Activated CD4-positive, alpha-beta T cell treated with anti-CD3 and anti-CD28 coated beads, Interleukin-2, Interleukin-4, amounts not matched to agents 100 ng/mL and 50 ng/mL, durations not matched to agents 16 hours and 8 hours (primary cell): ENCODE measurements at places on chromosomes 1 and 21.

GRCh38 chr1:38736399-38736798, 123.2 kb downstream of the RRAGC start:
- DNase-seq, result no peak

DNA sequence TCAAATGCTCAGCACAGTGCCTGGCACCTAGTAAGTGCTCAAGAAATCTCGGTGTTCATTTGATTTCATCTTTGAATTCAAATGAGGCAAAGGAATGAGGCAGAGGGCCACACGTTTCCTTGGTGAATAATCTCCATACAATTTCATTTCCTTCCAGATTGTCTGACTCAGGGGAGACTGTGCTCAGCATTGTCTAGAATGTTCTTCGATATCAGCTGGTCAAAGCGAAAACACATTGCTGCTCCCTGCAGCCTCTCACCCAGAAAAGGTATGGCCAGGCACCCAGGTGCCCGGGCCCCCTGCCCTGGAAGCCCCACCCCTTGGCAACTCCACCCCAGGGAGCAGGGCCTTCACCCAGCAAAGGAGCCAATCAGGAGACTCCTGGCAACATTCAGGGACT, 55.8 kb downstream of the FBXO2 start:
- DNase-seq, result no peak

GRCh38 chr1:21497466-21498061, 11.7 kb upstream of the ALPL start:
- DNase-seq, result no peak

- DNase-seq, result peak; percentile 79
Measured at GRCh38 chr21:34707876-34708325, 39.1 kb downstream of the CLIC6 start.

GRCh38 chr1:223394706-223395105, 1.5 kb downstream of the CCDC185 start:
- no peak for DNase-seq

GRCh38 chr1:47717341-47717740, 279.5 kb downstream of the FOXD2 start:
- DNase-seq, result no peak

DNA sequence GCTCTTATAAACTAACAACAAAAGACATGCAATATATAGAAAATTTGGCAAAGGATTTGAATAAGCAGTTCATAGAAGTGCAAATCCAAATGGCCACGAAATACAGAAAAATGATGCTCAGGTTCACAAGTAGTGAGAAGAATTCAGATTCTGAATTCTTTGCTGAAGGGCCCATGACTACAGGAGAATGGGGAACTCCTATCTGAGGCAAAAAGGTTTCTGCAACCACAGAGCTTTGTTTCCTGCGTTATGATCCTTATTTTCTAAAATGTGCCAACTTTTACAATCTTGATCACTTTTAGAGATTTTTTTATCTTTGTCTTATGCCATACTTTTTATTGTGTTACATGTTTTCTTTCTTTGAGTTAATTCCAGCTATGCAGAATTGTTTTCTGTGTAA, 91.3 kb downstream of the ITSN1 start:
- DNase-seq, result no peak

GRCh38 chr1:117653195-117653594, 47.3 kb downstream of the TENT5C start:
- DNase-seq, result no peak

GRCh38 chr1:233097959-233098580, 147.7 kb downstream of the NTPCR start:
- no peak for DNase-seq

DNA sequence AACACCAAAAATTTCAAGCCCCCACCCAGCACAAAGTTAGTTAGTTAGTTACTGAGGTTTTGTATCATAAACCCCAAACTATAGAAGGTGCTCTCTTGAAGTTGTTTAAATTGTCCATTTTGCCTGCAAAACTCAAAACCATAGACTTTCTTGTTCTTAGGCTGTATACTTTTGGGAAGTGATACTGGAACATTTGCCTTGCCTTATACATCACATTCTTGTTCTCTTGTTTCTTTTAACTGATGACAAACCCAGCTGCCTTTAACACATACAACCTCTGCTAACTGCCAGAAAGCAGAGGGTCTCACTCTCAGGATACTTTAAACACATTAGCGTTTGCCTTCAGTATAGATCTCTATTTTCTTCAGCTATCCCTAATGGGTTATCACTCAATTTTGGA, 570.5 kb downstream of the MRPL39 start:
- DNase-seq, result no peak

DNA sequence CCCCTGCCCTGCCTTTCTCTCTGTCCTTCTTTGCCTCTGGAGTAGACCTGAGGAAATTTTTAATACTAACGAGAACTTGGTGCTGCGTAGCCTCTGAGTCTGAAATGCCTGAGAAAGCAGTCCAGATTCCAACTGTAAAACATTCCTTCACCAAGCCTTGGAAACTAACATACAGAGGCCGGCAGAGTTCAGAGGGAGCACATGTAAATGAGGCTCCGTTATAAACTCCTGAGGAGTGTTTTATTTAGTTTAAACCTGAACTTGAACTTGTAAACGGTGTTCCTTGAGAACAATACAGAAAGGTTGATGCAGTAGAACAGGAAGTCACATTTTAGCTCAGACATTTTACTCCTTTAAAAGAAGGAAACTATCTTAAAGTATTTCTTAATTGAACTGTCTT, 280.7 kb downstream of the TM2D1 start:
- no peak for DNase-seq

GRCh38 chr1:14626869-14627607, 28.6 kb downstream of the KAZN start:
- no peak for DNase-seq

DNA sequence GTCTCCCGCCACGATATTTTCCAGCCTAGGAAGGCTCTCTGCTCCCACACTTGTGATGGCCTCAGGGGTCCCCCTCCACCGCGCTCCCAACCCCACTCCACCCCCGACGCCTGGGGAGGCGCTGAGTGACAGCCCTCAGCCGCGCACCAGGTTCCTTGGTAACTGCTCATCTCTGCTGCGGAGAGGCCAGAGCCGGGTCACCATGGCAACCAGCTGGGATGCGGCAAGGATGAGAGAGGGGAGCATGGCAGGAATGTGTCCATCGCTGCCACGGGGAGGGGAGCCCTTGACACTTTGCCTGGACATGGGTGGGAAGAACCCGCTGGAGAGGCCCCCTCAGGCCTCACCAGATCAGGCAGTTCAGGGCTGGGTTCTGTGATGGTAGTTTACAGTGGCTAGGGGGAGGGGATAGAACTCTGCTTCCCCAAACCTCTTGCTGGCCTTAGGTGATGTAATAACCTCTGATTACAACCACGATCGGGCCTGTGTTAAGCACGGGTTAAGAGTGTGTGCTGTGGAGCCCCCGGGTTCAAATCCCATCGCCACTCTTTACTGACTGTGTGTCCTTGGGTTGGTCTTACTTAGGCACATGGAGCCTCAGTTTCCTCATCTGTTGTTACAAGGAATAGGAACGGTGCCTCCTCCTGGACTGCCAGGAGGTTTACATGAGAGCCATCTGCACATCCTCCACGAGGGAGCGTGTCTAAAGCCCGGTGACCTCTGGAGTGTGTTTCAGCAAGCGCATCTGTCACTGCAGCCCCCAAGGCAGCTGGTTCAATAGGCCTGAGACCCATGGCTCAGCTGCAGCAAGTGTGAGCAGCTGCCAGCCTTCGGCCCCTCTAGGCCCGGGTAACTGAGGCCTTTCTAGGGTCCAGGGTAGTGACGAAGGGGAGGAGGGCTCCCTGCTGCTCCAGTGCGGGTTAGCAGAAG, 6.3 kb downstream of the KIF17 start:
- no peak for DNase-seq

- no peak for DNase-seq
Measured at GRCh38 chr1:93164816-93165215, 15.4 kb downstream of the TMED5 start.

DNA sequence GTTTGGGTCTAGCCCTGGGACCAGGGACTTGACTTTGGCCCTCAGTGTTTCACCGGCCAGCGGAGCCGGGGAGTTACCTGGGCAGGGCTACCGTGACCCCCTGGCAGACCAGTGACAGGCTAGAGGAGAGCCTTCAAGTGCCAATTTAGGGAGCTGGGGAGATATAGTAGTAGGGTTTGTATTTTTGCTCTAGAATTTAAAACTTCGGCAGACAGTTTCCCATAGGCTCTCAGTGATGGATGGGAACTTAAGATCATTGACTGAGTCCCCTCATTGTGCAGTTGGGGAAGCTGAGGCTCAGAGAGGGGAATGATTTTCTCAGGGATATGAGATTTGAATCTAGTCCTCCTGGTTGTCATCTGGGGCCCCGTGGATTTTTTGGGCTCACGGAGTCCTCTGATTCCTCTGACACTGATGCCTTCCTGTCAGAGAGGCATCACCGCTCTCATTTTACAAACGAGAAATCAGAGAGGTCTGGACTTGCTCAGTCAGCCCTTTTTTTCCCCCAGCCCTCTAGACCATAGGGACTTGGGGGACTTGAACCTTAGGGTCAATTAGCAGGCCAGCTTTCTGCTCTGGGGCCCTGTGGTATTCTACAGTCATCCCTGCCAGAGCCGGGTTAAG, 58.3 kb upstream of the ACOT11 start:
- no peak for DNase-seq

DNA sequence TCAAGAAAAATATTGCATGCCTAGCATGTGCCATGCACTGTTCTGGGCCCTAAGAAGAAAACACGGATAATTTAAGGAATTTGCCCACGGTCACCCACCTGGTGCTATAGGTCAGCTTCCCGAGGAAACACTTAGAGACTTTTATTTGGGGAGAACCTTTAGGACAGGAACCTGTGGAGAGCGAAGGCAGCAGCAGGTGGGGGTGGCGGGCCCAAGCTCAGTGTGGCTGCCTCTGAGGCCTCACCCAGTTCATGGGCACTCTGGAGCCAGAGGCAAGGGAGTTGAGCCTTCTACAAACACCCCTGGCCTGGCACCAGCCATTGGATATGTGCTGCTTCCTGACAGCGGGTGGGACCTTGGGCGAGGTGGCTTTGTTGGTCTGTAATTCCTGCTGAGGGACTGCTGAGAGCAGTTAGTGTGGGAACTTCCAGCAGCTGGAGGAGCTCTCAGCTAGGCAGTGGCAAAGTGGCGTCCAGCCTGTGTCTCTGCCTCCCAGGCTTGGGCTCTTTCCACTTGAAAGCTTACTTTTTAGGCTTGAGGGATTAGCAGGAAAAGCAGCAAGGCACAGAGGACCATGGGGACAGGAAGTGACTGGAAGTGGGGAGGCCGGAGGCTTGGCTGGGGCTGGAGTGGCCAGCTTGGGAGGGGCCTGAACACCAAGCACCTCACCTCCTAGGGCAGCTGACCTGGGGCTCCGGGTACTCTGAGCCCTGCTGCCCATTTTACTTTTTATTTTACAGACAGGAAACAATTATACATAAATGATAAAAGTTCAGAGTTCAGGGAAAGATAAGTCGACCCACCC, 19.1 kb downstream of the MRPL37 start:
- no peak for DNase-seq

DNA sequence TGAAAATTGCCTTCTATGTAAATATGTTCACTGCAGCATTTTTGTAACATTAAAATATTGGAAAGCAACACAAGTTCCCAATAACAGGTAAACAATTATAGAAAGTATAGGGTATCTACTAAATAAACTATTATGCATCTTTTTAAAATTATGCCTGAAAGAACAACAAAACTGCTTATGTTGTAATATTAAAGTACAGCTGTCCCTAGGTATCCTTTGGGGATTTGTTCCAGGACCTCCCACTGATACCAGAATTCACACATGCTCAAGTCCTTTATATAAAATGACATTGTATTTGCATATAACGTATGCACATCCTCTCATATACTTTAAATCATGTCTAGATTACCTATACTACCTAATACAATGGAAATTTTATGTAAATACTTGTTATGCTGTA, 121.8 kb upstream of the TNFSF4 start:
- DNase-seq, result no peak

DNA sequence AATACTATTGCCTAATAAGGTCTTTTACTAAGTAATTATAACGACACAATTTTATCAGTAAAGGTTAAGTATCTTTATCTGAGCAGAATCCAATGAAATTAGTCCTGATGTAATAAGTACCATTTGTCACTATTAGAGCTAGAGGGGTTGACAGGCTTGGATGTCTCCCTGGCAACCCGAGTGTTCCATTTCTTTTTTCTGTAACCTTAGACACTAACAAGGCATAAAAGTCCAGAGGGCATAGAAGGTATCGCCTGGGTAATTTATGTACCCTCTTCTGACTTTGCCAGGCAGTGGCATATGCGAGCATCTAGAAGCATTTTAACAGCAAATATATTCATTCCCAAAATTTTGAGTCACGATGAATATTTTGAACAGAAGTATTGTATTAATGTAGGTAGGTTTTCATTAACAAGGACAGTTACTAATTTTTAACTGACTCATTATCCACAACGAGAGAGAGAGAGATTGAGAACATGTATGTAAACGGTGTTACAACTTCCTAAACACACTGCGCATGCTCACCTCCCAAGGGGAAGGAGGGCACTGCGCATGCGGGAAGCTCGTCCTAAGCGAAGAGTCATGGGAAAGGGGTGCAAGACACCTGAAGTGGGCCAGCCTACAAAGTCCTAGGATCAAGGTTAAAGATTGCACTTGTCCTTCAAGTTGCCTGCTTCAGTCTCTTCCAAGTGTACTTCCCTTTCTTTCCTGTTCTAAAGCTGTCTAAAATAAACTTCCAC, 423.9 kb downstream of the DSCAM start:
- no peak for DNase-seq

GRCh38 chr1:199273837-199274379, 635.1 kb downstream of the PTPRC start:
- DNase-seq, result peak; percentile 32

GRCh38 chr21:38814126-38815059, 8.7 kb downstream of the ETS2 start:
- DNase-seq, result no peak

GRCh38 chr1:206676499-206676898, 8.2 kb upstream of the MAPKAPK2 start:
- DNase-seq, result no peak

DNA sequence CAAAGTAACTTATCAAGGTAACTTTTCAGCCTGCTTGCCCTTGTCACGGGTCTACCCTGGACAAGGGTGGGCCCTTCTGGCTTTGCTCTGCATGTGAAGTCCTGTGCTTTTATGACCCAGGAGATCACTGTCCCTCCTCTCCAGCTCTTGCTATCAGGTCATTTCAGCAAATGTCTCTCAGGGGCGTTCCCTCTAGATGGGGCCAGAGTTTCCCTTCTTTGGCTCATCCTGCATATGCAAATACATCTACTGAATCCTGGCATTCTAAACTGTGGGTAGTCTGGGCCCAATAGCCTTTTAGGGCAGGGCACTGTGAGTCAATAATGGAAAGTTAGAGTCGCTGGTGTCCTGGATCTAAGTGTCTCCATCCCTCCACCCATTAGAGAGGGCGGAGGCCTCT, 366.9 kb upstream of the USP24 start:
- no peak for DNase-seq

DNA sequence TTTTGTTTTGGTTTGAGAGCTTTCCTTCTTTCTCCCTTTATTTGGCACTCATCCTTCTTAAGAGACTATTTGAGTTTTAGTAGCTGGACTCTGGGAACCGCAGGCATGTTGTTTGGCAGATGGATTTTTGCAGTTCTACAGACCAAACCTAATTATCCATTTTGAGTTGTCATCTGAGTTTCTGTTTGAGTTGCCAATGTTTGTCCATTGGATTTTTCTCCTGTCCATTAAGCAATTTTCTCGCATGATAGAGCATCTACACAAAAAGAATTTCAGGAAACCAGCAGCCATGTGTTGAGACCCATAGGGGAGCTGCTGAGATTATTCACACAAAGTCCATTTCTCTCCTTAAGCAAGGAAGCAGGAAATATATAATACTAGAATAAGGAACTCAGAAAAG, 17.2 kb upstream of the CXADR start:
- no peak for DNase-seq
